Brain microvascular endothelial cell (primary cell): ENCODE measurements at places on chromosomes 2 and 18.

DNA sequence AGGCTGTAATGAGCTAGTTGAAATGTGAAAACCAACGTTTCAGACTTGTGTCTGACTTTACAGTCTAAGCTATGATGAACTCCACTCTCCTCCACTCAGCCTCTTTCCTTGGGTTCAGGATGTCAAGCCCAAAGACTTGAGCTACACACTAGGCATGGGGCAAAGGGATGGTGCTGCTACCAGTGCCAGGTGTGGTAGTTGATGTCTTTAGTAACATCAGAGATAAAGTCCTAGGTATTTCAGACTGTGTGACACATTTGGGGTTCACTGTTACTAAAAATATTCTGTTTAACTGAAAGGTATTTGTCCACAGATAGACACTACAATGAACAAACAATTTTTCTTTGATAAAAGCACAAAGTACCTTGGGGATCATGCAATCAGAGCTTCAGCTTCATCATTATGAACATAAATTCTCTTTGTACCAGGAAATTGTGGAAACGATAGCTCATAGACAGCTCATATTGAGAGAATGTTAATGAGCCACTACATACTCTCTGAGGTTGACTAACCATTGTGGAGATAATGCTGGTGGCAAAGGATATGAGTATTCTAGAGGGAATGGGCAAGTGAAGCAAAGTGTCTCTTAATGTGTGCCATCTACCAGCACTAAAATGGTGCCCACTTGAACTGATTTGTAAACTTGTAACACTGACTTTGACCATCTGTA lies 253.7 kb upstream of the THUMPD2 start:
- peak; percentile 62 for DNase-seq

DNA sequence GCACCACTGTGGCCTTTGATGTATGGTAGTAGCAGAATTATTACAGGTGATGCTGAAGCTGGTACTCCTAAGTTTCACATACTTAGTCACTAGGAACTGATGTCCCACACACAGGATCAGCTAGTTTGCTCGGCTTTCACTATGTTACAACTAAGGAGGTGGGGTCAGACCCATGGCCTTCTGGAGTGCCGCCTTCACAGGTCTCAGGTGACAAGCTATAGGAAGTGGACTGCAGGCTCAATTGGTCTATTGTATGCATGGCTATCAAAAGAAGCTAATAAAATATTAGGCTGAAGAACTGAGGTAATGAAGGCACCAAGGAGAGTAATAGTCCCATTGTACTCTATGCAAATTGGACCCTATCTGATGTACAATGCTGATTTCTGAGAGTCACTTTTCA lies 170.6 kb downstream of the DLGAP1 start:
- no peak for DNase-seq

DNA sequence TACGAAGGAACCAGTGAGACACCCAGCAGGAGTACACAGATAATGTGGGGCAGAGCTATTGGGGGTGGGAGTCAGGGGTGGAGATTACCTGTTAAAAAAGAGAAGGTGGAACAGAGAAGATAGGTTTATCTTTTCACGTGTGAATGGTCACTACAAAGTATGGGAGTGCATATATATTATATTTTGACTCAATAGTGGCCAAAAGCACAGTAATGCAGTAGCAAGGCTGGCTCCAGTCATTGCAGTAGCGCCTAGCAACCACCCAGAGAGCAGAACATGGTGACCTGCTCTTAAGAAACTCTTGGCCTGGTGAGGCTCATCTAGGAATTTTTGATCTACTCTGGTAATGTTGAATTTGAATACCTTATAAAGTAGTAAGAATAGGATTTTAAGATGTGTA lies 1.0 kb downstream of the IMPACT start:
- peak; percentile 16 for DNase-seq

DNA sequence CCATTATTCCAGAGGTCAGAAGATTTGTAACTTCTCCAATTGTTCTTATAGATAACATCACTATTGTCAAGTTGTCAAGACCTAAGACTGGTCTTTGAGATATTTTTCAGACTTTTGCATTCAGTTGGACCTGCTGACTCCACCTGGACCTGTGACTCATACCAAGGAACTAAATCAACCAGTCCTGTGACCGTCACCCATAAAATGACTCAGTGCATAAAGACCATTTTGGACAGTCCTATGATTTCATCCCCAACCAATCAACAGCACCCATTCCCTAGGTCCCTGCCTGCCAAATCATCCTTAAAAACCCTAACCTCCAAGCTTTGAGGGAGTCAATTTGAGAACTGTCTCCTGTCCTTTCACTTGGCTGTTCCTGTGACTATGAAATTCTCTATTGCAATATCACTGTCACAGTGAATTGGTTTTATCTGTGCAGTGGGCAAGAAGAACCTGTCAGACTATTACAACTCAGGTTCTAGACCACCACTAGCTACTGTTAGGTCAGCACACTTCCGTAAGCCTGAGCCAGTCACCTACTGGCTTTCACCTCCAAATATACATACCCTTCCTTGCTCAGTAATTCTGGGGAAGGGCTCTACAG lies 17.1 kb downstream of the DPP4 start:
- DNase-seq, result no peak

GRCh38 chr2:162073888-162074631 lies at the start of gene DPP4:
TSS of gene DPP4 (minus strand) at chr2:162074215. CDS start at chr2:162073981, 234 bp downstream.
- no peak for DNase-seq

GRCh38 chr2:186871881-186872280 lies 22.9 kb upstream of the ZSWIM2 start:
- DNase-seq, result no peak

DNA sequence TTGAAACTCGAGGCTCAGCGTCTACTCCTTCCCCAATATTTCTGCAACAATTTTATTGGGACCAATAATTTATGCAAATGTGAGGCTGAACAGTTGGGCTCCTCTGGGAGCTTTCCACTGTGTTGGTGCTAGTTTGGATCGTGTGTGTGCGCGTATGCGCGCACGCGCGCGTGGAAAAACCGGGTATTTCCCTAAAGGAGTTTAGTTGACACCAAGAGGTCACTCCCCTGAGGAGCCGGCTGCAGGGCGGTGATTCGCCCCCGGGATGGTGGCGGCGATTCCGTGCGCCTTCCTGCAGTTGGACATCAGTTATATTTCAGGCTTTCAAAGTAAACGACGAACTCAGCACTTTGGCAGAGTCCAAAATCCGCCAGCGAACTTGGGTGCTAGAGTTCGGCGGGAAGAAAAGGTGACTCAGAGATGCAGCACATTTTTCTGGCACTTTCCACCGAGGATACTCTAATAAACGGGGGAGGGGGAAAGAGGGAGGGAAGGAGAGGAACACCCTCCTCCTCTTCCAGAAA lies 186.5 kb upstream of the FANCL start:
- DNase-seq, result peak; percentile 12

DNA sequence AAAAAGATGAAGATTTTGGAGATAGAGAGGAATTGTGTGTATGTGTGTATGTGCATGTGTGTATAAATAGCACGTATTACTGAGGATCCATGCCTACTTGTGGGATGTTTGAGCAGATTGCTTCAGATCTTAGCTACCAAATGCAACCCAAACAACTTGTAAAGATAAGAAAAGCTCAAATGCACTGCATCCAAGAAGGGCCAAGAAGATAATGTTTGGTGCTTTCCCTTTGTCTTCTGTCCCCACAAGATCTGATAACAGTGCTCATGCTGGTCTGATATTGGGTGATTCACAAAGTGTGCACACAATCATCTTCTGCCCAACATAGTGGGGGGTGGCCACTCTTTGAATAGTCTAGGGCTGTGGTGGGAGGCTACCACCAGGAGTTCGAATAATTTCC lies 284.8 kb upstream of the CYRIA start:
- DNase-seq, result no peak

DNA sequence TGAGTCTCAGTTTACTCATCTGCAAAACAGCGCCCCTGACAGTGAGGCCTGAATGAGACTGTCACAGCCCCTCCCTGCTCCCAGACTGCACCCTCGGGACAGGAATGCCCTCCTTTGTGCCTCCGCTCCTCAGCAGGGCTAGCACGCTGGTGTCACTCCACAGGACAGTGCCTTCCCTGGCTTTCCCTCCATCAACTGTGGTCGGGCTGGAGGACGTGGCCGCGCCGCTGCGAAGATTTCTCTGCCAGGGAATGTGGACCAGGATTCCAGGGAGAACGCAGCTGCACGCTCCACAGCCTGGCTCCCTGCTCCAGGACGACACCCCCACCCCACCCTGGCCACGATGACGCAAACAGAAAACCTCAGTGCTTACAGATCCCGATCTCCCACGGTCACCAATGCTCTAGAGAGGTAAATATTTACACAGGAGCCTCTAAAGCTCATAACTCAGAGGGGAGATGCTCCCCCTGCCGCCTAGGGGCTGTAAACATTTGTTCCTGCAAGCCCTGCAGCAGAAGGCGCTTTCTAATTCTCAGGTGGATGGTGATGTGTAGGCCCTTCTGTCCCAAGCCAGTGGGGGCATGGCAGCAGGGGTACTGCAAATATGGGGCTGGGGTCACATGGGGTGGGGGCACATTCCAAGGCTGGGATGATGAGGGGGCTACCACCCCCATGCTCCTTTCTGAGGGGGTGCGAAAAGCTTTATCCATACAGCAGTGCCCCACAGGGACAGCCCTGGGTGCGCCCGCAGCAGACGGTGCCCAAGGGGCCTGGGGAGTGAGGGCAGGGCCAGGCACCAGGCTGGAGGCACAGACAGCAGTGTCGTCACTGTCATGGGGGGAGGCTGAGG lies 12.4 kb downstream of the HS6ST1 start:
- DNase-seq, result peak; percentile 96
